ENCODE measurements at places on chromosomes 6 and 20.

GRCh38 chr6:137967689-137968454 lies 100.8 kb downstream of the TNFAIP3 start:
- no peak for DNase-seq

DNA sequence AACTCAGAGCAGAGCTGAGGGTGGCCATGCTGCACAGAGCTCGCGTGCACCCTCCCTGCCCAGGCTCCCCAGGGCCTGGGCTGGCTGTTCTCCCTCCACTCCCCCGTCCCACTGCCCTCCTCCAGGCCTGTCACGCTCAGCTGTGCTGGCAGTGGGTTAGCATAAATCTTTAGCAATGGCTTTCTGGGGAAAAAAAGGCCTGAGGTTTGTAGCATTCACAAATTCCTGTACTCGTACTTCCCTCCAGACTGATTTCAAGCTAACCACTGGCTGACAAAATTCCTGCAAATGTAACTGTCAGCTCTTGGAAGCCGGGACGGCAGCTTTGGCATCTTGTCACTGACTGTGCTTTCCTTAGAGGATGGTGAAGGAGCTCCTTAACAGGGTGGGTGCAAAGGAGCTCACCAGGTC lies 22.3 kb upstream of the SMOC2 start:
- no peak for DNase-seq

DNA sequence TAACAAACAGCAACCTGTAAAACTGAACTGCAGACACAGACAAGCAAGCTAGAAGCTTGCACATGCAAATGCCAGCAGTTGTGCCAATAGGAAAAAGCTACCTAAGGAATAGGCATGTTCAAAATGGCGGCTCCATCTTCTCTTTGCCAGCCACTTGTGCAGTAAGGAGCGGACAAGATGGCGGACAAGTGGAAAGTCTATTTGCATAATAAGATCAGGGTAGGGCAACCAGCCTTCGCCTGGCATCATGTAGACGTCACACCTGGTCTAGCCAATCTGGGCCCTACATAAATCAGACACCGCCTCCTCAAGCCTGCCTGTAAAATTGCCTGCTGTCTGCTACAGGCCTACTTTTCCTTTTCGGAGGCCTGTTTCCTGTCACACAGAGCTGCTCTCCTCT lies 18.0 kb downstream of the C6orf52 start:
- DNase-seq, result no peak

DNA sequence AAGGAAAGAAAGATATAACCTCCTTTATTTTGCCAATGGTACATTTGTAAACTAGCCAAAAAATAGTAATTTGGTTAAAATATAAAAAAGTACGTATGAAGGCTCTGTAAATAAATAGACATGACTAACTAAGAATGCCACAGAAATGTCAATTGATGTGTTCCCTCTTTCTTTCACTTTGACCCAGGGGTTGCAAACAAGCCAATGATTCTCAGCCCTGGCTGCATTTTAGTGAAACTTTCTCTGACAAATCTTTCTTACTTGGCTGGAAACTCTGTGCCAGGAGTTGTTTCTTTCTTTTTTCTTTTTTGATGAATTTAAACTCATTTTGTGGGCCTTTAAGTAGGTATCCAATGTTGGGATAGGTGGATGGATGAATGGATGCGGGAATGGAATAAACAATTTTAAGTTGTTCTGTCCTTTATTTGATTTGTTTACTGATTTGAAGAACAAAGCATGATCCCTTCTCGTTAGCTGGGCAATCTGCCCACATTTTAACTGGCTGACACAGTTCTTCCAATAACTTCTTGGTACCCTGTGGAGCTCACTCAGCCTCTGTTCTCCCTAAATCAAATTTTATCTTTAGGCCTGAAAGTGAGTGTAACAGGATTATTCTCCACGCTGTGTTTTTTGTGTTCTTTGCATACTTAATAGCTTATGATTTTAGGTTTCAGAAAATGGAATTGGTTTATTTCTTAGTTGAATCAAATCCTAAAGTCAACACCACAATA lies 58.6 kb upstream of the GCLC start:
- DNase-seq, result no peak

- DNase-seq, result peak; percentile 55
Measured at GRCh38 chr20:46199198-46199597, 81.1 kb downstream of the CD40 start.

DNA sequence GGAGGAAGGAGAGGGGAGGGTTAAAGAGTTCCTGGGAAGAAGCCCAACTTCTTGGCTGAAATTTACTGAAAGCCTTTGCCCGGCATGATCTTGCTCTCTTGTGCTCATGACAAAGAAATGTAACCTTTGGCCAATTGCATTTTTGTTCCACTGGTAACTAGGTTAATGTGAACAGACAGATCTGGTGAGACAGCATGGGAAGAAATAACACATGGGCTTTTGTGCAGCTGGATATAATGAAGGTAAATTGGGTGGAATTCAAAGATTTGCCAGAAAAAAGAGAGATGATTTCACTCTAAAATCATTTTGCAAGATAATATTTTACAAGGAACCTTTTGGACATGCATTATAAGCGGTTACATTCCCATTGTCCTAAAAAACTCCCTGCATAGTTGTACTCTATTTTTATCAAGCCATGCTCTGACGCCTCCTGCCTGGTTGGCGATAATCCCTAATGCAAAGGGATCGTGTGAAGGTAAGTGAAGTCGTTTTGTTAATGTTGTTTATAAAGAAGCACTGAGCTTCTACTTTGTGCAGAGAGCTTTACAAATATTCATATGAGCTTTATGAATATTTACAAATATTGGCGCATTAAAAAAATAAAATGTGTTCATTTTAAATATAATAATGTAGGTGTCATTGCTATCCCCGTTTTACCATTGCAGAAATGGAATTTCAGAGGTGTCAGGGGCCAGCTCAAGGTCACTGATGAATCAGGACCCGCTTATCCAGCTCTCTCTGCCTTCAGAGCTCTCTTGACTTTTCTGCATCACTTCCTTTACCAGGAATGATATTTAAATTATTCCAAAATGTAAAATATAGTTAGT lies 161.3 kb upstream of the AGPAT4 start:
- DNase-seq, result no peak

GRCh38 chr6:150694889-150695288 lies 95.2 kb downstream of the PLEKHG1 start:
- no peak for DNase-seq

DNA sequence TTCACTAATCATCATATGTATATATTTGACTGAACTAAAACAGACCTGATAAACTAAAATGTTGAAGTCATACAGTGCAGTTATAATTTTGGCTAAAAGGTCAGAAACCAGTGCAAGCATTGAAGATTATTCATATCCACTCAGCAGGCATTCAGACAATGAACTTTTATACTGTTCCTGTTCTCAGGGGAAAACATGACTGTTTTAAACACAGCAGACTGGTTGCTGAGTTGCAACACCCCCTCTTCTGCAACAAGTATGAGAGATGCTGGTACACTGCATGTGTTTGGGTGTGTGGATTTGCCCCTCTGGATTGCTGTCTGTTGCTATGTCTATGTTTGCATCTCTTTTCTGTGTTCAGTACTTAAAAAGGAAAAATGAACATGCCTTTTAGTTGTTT lies 206.8 kb downstream of the EYA4 start:
- DNase-seq, result no peak

- no peak for DNase-seq
Measured at GRCh38 chr6:44260451-44261297, 3.3 kb upstream of the SLC35B2 start.

DNA sequence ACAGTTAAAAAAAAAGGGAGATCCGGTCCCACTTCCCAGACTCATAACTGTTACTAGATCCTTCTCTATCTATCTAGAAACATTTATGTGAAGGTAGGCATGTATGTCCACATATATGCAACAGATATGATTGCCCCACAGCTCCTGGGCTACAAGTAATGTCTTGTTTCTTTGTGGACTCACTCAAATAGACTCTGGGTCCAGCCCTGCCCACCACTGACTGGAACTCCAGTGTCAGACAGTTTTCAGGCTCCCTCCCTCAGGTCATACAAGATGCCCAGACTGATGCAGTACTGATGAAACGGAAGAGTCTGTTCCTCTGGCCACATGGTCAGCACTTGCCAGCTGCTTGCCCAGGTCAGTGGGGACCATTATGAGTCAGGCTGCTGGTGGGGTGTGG lies 30.8 kb upstream of the IER3 start:
- DNase-seq, result no peak

- DNase-seq, result no peak
Measured at GRCh38 chr20:16350465-16350864, 222.8 kb downstream of the KIF16B start.

DNA sequence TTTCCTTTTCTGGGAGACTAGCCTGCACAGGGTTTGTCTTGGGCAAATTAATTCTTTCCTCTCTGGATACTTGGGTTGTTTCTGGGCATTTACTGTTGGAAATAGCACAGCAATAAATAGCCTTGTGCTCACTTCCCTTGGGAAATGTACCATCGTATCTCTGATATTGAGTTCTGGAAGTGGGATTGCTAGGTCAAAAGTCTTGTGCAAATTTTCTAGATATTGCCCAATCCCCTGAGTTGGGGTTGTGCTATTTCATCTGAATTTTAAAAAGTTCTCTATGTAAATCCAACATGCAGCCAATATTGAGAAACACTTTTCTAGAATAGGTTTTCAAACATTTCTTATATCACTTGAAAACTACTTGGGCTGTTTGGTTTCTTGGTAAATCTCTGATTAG lies 64.0 kb upstream of the ELOVL5 start:
- no peak for DNase-seq
